ENCODE measurements at places on chromosomes 13 and 19.
A peak's percentile ranks its signal among the peaks of the same experiment; 100 is the strongest.

DNA sequence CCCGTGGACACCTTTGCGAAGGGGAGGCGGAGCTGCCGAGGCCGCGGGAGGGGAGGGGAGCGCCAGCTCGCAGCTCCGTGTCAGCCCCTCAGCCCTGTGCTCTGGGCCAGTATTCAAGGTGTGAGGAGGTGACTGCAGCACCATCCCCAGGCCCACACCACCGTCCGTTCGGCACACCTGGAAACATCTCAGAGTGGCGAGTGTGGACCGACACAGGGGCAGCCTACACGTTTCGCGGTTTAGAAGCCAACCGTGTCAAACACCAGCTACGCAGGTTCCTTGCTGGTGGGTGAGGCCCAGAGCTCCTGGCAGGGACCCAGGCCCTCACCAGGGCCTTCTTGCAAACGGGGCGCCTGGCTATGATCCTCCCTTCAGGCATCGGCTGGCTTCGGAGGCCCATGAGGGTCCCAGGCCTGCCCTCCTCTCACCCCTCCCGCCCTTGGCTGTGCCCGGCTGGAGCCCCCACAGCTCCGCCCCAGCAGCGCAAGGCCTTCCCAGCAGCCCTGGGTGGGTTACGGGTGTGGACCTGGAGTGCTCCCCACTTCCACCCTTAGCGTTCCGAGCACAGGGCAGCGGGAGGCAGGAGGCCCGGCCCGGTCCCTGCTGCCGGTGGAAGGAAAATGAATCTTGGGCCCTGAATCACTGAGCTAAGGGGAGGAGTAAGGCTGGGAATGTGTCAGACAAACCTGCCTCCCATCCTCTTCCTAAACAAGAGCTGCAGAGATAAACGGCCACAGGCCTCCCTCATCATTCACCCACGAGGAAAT lies 1.2 kb downstream of the C13orf46 start:
- DNase-seq = no peak

DNA sequence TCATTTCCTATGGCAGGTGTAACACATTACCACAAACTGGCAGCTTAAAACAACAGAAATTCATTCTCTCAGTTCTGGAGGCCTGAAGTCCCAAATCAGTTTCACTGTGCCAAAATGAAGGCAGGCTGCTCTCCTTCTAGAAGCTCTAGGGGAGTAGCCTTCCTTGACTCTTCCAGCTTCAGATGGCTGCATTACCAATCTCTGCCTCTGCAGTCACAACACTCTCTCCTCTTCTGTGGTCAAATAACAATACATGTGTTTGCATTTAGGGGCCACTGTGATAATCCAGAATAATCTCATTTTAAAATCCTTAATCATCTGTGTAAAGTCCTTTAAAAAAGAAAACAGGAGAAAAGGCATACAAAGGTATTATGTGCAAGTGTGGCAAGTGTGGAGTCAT lies 7.8 kb downstream of the DIAPH3 start:
- no peak for DNase-seq

- peak; percentile 27 for DNase-seq
Observed at GRCh38 chr13:30806784-30807183, 71.4 kb downstream of the ALOX5AP start.

GRCh38 chr13:104632736-104633135 lies 1566.5 kb upstream of the SLC10A2 start:
- no peak for DNase-seq

DNA sequence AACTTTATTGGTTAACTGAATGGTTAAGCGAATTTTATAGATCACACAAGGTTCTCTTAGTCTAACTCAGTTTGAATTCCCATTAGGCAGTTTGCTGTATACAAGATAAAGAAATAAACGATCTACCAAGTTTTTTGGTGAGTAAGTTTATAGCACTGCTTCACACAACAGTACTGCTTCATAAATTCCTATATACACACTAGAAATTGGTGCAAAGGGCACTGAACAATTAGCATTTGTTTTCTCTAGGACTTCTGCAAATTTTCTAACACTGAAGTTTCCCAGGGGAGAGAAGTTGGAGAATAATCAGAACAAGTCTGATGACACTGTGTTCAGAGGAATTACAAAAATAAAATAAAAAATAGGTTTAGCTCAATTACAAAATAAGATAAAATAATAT lies 1138.8 kb upstream of the PCDH9 start:
- DNase-seq = no peak

DNA sequence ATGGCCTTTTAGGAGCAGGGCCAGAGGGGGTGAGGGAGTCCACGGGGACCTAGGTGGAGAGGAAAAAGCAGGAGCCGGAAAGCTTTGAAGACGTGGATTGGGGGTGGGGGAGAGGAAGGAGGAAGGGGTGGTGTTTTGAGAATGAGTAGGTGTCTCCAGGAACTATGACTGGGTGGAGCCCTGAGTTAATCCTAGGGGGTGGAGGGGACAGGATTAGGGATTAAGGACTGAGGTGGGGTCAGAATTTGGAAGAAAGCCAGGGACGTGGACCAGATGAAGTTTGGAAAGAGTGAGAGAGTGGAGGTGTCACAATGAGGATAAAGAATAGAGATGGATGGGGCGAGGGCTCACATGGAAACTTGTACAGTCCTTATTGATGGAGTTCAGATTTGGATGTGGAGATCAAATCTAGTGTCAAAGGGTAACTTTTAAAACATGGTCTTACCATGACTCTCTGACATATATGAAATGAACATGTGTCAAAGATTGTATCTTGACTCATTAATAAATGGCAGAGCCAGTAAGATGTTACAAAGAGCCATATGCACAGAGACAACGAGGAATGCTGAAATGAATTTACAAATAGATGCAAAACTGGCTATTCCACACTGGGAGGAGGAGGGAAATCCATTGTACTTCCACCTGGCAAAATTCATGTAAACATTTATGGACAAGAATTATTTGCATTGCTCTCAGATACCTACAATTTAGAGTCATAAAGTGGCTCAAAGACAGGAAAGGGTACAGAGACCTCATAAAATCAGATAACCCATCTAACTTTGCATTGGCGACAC lies 1.7 kb upstream of the KLK13 start:
- no peak for DNase-seq

DNA sequence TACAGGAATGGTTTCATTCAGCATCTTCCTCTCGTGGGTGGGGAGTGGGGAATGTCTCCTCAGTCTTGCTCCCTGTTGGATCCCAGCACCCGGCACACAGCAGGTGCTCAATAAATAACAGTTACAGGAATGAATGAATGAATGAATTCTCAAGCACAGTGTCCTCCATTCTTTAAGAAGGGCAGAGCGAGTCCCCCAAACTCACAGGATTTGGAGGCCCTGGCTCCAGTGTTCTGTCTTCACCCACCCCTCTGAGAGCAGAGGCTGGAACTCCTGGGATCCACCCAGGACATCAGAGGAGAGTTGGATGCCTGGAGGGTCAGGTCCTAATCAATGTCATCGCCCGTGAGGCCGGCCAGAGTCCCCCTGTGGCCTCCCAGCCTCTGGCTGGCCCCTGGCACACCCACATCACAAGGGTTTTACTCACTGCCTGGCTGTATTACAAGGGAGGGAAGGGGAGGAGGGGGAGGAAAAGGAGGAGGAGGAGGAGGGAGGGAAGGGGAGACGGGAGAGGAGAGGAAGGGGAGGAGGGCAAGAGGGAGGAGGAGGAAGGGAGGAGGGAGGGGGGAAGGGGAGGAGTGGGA lies 8.7 kb upstream of the CREB3L3 start:
- peak; percentile 53 for DNase-seq

- no peak for DNase-seq
Observed at GRCh38 chr19:19514215-19514657, 1.1 kb downstream of the TSSK6 start.

GRCh38 chr13:36288794-36289391 lies 8.7 kb downstream of the CCDC169 start:
- peak; percentile 15 for DNase-seq

DNA sequence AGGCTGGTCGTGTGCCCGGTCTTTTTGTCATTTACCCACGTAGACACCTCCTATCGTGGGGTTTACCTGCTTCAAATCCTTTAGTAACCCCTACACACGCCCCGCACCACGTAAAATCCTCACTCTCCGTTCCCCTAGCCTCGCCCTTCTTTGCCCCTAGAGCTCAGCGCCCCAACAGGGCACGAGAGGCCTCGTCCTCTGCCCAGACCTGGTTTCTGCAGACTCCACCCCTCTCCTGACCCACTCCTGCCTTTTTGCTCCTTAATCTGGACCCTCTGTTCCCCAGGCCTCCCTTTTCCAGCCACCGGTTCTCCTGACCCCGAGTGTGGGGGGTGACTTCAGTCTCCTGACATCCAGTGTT lies 412 bp downstream of the ZNF528 start:
- DNase-seq = no peak

DNA sequence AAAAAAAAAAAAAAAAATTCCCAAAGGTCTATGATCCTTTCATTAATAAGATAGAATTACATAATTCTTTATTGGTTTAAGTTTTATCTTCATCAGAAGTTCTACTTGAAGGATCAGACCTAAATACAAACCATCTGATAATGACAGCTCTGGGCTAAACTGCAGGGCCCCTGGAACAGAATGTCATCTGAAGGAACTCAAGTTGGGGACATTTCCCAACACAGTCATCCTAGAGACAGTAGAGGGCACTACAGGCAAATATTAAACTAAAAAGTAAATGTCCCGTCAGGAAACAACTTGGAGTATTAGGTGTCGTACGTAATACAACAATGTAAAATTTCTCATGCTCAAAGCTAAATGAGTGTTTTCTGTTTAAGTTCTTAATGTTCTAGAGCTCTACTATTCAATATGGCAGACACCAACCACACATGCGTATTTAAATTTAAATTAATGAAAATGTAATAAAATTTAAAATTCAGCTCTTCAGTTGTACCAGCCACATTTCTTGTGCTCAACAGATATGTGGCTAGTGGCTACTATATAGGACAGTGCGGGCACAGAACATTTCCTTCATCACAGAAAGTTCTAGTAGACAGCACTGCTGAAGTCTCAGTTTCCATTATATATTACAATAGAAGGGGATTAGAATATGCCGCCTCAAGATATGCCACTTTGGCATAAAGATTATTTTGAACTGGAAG lies 21.8 kb upstream of the NAXD start:
- peak; percentile 62 for DNase-seq

- no peak for DNase-seq
Observed at GRCh38 chr13:69591437-69591836, 516.2 kb upstream of the ATXN8OS start.

DNA sequence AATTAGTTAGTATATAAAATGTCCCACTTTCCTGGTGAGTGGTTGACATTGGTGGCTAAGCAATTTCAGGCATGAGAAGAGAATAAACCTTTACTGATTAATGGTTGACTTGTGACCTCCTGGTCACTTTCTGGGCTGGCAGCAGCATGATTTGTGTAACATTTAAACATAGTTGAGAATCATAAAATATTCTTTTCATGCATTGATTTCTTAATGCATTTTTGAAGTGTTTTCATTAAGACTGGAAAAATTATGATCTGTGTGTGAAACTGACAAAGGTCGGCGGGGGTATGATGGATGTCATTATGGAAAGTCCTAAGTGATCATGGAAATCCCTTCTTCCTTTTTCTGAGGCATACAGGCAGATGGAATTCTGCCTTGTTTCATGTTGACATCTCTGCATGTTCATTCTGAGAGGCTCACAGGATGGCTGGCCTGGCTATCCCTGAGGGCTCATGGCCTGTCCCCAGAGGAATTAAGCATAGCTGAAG lies 98.7 kb upstream of the RNF113B start:
- peak; percentile 16 for DNase-seq

DNA sequence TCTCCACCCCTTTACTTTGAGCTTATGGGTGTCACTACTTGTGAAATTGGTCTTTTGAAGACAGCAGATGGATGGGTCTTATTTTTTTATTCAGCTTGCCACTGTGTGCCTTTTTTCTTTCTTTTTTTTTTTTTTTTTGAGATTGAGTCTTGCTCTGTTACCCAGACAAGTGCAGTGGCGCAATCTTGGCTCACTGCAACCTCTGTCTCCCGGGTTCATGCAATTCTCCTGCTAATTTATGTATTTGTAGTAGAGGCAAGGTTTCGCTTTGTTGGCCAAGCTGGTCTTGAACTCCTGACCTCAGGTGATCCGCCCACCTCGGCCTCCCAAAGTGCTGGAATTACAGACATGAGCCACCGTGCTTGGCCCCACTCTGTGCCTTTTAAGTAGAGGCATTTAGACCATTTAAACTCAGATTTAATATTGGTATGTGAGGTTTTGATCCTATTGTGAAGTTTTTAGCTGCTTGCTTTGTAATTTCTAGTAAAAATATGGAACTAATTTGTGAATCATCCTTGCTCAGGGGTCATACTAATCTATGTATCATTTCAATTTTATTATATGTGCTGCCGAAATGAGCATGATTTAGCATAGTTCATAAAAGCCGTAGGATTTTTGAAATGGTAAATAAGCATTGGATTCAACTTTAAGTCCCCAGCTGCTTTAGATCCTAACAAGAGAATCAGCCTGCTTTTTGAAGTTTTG lies 584.5 kb downstream of the SLITRK1 start:
- no peak for DNase-seq

DNA sequence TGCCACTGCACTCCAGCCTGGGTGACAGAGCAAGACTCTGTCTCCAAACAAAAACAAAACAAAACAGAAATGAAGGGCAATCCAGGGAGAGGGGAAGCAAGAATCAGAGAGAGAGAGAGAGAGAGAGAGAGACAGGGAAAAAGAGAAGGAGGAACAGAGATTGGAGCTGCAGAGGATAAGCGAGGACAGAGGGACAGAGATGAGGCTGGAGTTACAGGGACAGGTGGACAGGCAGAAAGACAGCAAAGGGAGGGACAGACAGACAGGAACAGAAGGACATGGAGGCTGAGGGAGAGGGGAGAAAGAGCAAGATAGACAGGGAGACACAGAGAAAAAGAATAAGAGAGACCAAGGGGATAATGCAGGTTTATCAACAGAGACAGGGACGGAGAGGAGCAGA lies 1.3 kb upstream of the CRX start:
- DNase-seq = no peak

DNA sequence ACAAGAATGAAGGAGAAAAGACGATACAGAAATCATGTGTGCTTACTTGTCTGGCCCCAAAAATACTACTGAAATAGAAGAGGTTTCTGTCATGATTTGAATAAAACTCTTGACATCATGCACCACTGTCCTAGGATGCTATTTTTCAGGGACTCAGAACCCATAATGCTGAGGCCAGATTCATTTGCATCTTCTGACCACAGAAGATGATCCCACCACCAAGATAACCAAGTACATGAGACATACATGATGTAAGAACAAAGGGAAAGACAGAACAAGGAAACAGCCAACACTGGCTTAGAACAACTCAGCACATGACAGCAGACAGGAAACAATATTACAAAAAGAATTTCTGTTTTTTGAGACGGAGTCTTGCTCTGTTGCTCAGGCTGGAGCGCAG lies 2.5 kb downstream of the ZNF552 start:
- DNase-seq = no peak
